ENCODE measurements at places on chromosomes 1 and 21.

- DNase-seq, result no peak
These were observed 360.0 kb downstream of the NPHP4 start for GRCh38 chr1:5632224-5632623.

- no peak for DNase-seq
These were observed 422.8 kb downstream of the CAMTA1 start for GRCh38 chr1:7207875-7208646.

- peak; percentile 31 for DNase-seq
These were observed 31.9 kb downstream of the SEC16B start for GRCh38 chr1:177937931-177938330.

DNA sequence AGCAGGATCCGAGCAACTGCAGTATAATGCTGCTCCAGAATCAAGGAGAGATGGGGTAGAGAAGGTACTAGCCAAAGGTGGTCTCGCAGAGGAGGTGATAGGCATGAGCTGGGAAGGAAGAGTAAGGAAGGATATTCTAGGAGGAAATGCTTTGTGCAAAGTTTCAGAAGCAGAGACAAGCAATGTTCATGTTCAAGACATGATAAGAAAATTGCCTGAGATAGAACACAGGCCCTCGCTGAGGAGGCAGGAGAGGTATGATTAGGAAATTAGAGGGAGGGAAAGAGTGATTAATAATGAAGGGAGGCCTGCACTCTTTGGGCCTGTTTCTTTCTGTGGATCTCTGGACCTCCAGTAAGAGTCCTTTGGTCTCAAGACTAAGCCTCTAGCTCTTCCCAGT, 12.9 kb upstream of the ETV3 start:
- DNase-seq, result no peak
